ENCODE measurements at places on chromosomes 2 and 18.

GRCh38 chr2:207902821-207903220 is 122.5 kb downstream of the PLEKHM3 start:
- peaks cover 10% of the 10 kb centered on the region for H3K4me1 ChIP-seq
- no peaks in the 10 kb centered on the region for H3K27me3 ChIP-seq
- peaks cover 9% of the 10 kb centered on the region for H3K36me3 ChIP-seq

GRCh38 chr2:134279417-134279816 is 25.5 kb downstream of the MGAT5 start:
- DNase-seq = no peak
- H3K4me1 ChIP-seq = peaks cover 67% of the 10 kb centered on the region
- no peaks in the 10 kb centered on the region for H3K27me3 ChIP-seq
- peaks cover 8% of the 10 kb centered on the region for H3K36me3 ChIP-seq

- peaks cover 38% of the 10 kb centered on the region for H3K36me3 ChIP-seq
- no peaks in the 10 kb centered on the region for H3K27me3 ChIP-seq
- H3K4me3 ChIP-seq = no peak overlapping the region
- peak overlapping the region; percentile 78 for H3K27ac ChIP-seq
- peaks cover 82% of the 10 kb centered on the region for H3K4me1 ChIP-seq
- no peak for DNase-seq
These were observed 27.9 kb downstream of the ZAP70 start for GRCh38 chr2:97741251-97741650.

- no peaks in the 10 kb centered on the region for H3K4me1 ChIP-seq
- no peak for DNase-seq
- H3K27me3 ChIP-seq = peaks cover 13% of the 10 kb centered on the region
- no peak overlapping the region for H3K4me3 ChIP-seq
- H3K27ac ChIP-seq = no peak overlapping the region
- H3K36me3 ChIP-seq = no peaks in the 10 kb centered on the region
These were observed 21.2 kb upstream of the ODC1 start for GRCh38 chr2:10469301-10469700.

GRCh38 chr2:23312996-23313606 is 71.9 kb upstream of the KLHL29 start:
- H3K27ac ChIP-seq = no peak overlapping the region
- H3K4me1 ChIP-seq = no peaks in the 10 kb centered on the region
- peaks cover 32% of the 10 kb centered on the region for H3K27me3 ChIP-seq
- no peaks in the 10 kb centered on the region for H3K36me3 ChIP-seq

- H3K4me1 ChIP-seq = no peaks in the 10 kb centered on the region
- H3K27ac ChIP-seq = no peak overlapping the region
- no peak overlapping the region for H3K4me3 ChIP-seq
- no peaks in the 10 kb centered on the region for H3K36me3 ChIP-seq
- no peak for DNase-seq
These were observed 88.0 kb downstream of the TCF7L1 start for GRCh38 chr2:85221067-85221691.

GRCh38 chr2:191797942-191798876 is 48.7 kb downstream of the CAVIN2 start:
- H3K4me3 ChIP-seq = no peak overlapping the region
- peaks cover 77% of the 10 kb centered on the region for H3K27me3 ChIP-seq
- DNase-seq = no peak
- no peaks in the 10 kb centered on the region for H3K4me1 ChIP-seq
- no peak overlapping the region for H3K27ac ChIP-seq

DNA sequence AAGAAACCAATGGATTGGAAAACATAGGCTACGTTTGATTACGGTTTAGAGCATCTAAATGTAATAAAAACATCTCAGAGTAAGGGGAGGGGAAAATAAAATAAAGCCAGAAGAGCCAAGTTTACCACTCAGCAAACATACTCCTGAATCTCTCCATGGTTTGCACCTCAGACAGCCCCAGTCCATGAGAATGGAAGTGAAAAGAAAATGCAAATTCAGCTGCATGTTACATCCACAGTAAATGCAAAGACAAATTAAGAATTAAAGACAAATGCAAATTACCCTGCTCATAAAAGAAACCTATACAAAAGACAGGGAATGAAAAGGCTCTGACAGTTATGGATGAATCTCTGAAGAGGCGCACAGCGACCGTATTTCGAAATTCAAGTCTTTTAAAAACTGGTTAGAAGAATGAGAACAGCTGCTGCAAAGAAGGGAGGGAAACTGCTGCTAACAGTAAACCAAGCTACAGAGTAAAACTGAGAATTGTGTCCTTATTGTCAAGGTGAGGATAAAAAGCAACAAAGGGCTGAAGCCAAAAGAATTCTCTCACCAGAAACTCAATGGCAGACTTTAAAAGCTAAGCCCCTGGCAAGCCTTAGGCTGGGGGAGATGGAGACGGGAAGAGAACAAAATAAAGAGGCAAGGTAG is 197.9 kb upstream of the ACVR2A start:
- H3K4me3 ChIP-seq = no peak overlapping the region

DNA sequence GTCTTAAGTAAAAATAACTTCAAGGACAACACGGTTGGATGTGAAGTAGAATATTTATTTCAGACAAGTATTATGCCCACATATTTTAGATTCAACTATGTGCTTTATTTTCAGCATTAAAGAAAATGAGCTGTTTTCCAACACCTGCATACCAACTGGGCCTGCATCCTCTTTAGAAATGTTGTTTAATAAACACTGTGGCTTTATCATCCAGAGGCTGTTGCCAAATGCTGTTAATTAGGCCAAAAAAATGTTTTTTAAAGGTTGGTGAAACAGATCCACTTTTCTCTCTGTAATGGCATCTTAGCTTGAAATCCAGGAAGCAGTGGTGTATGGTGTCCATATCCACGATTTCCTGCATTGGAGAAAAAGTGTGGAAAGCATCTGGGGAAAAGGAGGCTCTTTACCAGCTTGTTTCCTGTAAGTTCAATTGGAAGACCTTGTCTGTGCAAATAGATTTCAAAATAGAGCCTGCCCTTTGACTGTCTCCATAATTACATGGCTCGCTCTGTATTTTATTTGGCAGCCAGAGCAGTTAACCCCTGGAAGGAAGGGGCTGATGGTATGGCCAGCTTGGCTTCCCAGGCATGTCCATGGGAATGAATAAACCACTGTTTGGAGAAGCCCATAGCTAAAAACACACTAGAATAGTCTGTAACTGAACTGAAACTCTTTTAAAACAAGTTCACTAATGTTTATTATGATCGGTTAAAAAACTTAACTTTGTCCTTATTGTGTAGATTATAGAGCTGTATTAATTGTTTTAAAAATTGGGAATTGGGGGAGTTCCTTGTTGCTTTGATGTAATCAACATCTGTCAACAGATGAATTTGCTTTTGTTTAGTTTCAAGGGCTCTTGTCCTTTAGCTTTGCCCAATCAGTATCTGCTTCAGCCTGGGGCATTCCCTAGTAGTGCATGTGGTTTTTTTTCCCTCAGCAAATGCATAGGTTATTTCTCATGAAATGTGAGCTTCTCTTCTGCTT is 33.0 kb upstream of the DLX1 start:
- no peak overlapping the region for H3K27ac ChIP-seq
- no peak for DNase-seq
- H3K4me3 ChIP-seq = no peak overlapping the region
- no peaks in the 10 kb centered on the region for H3K36me3 ChIP-seq
- H3K4me1 ChIP-seq = no peaks in the 10 kb centered on the region

DNA sequence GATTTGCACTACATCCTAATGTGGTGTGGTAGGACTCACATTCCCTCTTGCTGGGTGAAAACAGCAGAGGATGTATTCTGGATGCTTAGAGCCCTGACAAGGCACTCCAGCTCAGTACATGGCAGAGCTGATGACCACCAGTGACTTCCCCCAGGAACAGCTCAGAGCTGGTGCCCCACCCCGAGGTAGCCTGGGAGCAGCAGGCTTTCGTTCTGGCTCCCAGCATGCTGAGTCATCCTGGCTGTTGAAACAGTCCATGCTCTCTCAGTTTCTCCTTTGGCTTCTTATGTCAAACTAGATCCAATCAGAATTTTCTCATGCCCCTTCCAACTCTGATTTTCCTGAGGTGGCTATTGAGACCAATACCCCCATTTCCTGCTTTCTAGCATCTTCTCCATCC is 438.2 kb downstream of the NBAS start:
- H3K27ac ChIP-seq = no peak overlapping the region
- DNase-seq = no peak
- no peaks in the 10 kb centered on the region for H3K4me1 ChIP-seq
- H3K4me3 ChIP-seq = no peak overlapping the region
- no peaks in the 10 kb centered on the region for H3K36me3 ChIP-seq

- H3K27me3 ChIP-seq = peaks cover 29% of the 10 kb centered on the region
- no peaks in the 10 kb centered on the region for H3K36me3 ChIP-seq
- H3K4me3 ChIP-seq = no peak overlapping the region
- H3K27ac ChIP-seq = no peak overlapping the region
These were observed 21.9 kb downstream of the NRP2 start for GRCh38 chr2:205704127-205704741.

- no peaks in the 10 kb centered on the region for H3K4me1 ChIP-seq
- H3K36me3 ChIP-seq = peaks cover 2% of the 10 kb centered on the region
- no peak overlapping the region for H3K4me3 ChIP-seq
- H3K27ac ChIP-seq = no peak overlapping the region
- H3K27me3 ChIP-seq = no peaks in the 10 kb centered on the region
- no peak for DNase-seq
These were observed 919.3 kb upstream of the CDH2 start for GRCh38 chr18:29096079-29096770.

- no peak for DNase-seq
- no peaks in the 10 kb centered on the region for H3K36me3 ChIP-seq
- no peaks in the 10 kb centered on the region for H3K27me3 ChIP-seq
- H3K4me3 ChIP-seq = no peak overlapping the region
- no peaks in the 10 kb centered on the region for H3K4me1 ChIP-seq
These were observed 723.7 kb downstream of the DCDC2C start for GRCh38 chr2:4427083-4427482.

GRCh38 chr18:6878556-6879297 is 149.2 kb downstream of the ARHGAP28 start:
- H3K27ac ChIP-seq = no peak overlapping the region
- no peak overlapping the region for H3K4me3 ChIP-seq
- no peaks in the 10 kb centered on the region for H3K4me1 ChIP-seq

- no peak overlapping the region for H3K4me3 ChIP-seq
- no peaks in the 10 kb centered on the region for H3K4me1 ChIP-seq
- no peaks in the 10 kb centered on the region for H3K36me3 ChIP-seq
These were observed 154.6 kb downstream of the LOXHD1 start for GRCh38 chr18:46502444-46502843.

GRCh38 chr2:109126501-109126860 is 2.5 kb upstream of the SH3RF3 start:
- no peak overlapping the region for H3K4me3 ChIP-seq
- DNase-seq = no peak
- H3K36me3 ChIP-seq = peaks cover 4% of the 10 kb centered on the region
- H3K4me1 ChIP-seq = peaks cover 6% of the 10 kb centered on the region

GRCh38 chr2:209236377-209236776 is 187.5 kb upstream of the MAP2 start:
- H3K36me3 ChIP-seq = no peaks in the 10 kb centered on the region
- H3K27me3 ChIP-seq = no peaks in the 10 kb centered on the region
- no peak overlapping the region for H3K27ac ChIP-seq
- no peak overlapping the region for H3K4me3 ChIP-seq
- no peaks in the 10 kb centered on the region for H3K4me1 ChIP-seq
- DNase-seq = no peak

- no peaks in the 10 kb centered on the region for H3K27me3 ChIP-seq
- peak overlapping the region; percentile 93 for H3K27ac ChIP-seq
- peaks cover 26% of the 10 kb centered on the region for H3K36me3 ChIP-seq
- peak overlapping the region; percentile 90 for H3K4me3 ChIP-seq
- no peak for DNase-seq
These were observed 947 bp upstream of the ANKRD44 start for GRCh38 chr2:197311421-197312033.

DNA sequence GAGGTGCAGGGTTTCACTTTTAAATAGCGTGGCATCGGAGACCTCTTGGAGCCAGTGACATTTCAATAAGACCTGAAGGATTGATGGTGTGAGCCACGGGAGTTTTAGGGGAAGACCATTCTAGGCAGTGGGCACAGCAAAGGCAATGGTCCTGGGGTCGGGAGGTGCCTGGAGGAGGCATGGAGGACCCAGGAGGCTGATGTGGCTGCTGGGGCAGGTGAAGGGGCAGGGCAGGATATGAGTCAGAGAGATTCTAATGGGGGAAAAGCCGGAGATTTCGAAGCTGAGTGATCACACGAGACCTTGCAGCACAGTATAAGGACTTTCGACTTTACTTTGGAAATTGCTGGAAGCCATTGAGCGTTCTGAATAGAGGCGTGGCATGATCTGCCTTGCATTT is 79.6 kb upstream of the KCNE4 start:
- H3K36me3 ChIP-seq = no peaks in the 10 kb centered on the region
- peaks cover 19% of the 10 kb centered on the region for H3K27me3 ChIP-seq
- H3K4me3 ChIP-seq = no peak overlapping the region
- no peak overlapping the region for H3K27ac ChIP-seq

- no peak for DNase-seq
These were observed 264.0 kb upstream of the FBXO11 start for GRCh38 chr2:48170281-48170680.
